ENCODE measurements at places on chromosomes 5 and 9.

DNA sequence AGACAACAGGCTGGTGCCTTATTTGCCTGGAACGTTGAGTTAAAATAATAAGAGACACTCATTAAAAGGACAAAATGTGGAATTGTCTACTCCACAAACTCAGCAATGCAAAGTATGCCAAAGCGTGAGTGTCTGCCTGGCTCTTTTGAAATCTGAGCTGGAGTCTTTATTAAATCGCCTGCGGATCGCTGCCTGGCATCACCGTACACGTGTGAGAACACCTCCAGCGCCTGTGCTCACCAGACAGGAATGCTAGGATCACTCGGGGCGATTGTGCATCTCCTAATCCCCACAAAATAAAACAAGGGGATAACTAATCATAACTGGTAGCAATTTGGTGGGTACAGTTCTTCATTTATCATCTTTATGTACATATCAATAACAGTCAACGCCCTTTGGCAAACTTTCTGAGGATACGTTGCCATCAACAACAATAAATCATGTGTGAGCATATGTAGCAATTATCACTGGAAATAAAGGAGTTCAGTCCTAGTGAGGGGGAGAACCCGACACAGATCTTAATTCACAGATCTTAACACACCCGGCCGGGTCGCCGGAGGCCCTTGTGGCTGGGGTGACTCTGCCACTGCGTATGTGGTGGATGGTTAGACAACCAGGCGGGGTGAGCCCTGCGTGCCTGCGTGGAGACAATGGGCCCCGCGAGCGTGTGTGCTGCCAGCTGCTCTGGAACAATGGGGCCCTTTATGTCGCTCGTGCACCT is 284.9 kb upstream of the IRX1 start:
- no peak for DNase-seq

- no peak for DNase-seq
These were observed 435.5 kb downstream of the CAAP1 start for GRCh38 chr9:26457151-26457550.

DNA sequence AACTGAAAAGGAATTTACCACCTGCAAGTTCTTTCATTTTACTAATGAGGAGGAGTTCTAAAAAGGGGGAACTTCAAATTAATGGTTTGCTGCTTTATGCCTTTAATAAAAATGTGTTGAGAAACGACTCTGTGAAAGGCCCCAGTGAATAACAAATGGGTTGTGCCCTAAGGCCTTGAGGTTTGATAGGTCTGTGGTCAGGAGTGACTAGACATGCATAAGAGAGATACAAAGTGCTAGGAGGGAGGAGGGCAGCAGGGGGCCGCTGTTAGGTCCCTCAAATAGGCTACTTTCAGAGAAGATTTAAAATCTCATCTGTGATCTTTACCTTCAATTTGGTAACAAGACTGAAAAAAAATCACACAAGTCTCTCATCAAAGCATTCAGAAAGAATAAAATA is 58.3 kb downstream of the FAM81B start:
- DNase-seq, result no peak

DNA sequence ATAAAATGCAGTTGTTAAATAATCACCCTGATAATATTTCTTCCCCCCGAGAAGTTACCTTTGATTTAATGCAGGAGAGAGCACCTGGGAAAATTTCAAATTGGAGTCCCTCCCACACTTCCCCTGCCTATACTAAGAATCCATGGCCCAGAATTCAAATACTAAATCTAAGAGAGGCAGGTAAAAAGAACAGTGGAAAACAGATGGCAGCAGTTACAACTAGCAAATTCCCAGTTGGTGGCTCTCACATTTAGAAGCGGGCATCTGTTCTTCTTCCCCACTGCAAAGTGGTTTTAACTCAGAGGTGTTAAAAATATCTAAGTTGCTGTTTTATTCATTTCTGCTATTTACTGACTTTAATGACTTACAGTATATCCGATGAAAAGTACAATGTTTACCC is 210.4 kb upstream of the ELAVL2 start:
- DNase-seq, result no peak

- DNase-seq, result no peak
These were observed 610.3 kb upstream of the KLF4 start for GRCh38 chr9:108099854-108100253.

GRCh38 chr5:81965524-81965923 is 6.3 kb upstream of the ATG10 start:
- no peak for DNase-seq

DNA sequence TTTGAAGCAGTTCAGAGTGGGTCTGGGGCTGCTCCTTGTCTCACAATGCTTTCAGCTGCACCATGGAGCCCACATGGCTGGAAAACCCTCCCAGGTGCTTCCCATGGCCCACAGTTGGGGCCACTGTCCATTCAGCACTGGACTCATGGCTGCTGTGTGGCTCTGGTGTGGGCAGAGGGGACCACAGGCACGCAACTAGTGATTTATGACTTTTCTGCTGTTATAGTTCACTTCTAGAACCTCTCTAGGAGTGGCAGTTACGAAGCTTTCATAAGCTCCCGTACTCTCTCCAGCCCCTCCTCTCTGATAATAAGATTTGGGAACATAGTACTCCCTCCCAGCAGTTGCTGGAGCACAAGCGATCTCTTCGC is 29.0 kb downstream of the GLRA1 start:
- DNase-seq, result no peak

- no peak for DNase-seq
These were observed 45.6 kb upstream of the TRIM32 start for GRCh38 chr9:116641292-116642059.

- DNase-seq, result no peak
These were observed 12.2 kb upstream of the GPR151 start for GRCh38 chr5:146528236-146528635.

DNA sequence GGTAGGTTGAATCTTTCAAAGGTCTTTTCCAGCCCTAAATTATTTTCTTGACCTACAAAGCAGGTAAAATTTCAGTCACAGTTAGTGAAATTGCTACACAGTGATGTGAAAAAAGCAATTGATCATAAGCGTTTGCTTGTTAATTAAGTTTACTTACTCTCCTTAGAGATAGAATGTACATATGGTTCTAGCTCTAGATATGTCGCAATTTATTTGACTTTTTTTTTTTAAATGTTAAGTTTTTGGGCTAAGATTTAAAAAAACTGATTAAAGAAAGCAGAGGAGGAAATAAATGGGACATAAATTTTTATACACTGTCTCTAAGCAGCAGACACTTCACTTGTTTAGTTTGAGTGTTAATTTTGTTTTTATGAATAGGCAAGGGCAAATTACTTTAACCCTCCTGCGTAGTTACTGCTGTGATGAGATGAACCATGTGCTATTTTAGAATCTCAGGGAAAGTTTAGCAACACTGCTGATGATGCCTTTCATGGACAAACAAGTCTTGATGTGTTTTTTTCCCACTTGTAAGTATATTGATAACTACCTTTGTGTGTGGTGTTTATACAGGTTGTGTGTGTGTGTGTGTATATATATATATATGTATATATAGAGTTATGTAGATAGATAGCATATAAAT is 38.3 kb upstream of the FAM120AOS start:
- no peak for DNase-seq

GRCh38 chr9:17813798-17814197 is 234.9 kb downstream of the SH3GL2 start:
- no peak for DNase-seq

GRCh38 chr5:39080597-39081204 is 6.5 kb upstream of the RICTOR start:
- DNase-seq, result peak; percentile 61

- no peak for DNase-seq
These were observed 6.8 kb upstream of the ENTPD8 start for GRCh38 chr9:137447722-137448601.

DNA sequence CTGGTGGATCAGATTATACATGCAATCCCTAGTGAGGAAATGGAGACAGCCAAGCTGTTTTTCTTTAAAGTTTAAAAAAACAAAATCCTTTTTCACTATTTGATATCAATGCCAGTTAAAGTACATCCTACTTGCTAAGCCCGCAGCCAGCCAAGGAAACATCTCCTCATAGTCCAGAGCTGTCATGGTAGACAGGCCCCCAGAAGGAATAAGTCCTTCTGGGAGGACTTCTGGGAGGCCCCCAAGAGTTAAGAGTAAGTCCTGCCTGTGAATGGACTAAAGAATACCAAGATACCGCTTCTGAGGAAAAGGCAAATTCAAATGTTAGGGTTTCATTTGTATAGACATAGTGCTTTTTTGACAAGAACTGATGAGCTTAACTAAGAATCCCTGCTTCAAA is 38.3 kb downstream of the MOCS2 start:
- no peak for DNase-seq

DNA sequence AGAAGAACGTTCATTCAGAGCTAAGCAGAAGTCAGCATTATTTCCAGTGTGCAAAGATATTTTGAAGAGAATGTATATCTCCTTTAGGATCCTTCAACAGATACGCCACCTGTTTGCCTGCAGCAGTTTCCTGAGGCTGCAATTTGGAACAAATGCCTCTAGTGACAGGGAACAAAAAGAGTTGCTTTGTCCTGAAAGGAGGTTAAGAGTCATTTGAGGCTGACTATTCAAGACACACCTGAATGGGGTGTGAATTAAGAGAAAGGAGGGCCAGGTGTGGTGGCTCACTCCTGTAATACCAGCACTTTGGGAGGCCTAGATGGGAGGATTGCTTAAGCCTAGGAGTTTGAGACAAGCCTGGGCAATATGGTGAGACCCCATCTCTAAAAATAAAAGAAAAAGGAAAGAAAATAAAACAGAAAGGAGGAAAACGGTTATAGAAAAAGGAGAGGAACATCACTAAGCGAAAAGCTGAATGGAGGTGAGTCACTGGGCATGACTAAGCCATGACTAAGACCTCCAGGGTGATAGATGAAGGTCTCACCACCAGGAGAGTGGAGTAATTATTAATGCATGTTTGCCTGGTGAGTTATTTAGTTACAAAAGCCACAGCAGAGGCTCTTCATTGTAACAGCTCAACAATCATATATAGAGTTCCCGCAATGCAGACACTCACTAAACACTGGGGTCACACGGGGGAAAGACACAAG is 255.2 kb upstream of the TNC start:
- no peak for DNase-seq

GRCh38 chr5:141913560-141914198 is 10.0 kb upstream of the DELE1 start:
- no peak for DNase-seq

- no peak for DNase-seq
These were observed 507 bp upstream of the GPSM1 start for GRCh38 chr9:136326761-136327303.

- no peak for DNase-seq
These were observed 97.1 kb upstream of the IFNE start for GRCh38 chr9:21579247-21579671.

- no peak for DNase-seq
These were observed 98.7 kb downstream of the MED10 start for GRCh38 chr5:6279607-6280006.

DNA sequence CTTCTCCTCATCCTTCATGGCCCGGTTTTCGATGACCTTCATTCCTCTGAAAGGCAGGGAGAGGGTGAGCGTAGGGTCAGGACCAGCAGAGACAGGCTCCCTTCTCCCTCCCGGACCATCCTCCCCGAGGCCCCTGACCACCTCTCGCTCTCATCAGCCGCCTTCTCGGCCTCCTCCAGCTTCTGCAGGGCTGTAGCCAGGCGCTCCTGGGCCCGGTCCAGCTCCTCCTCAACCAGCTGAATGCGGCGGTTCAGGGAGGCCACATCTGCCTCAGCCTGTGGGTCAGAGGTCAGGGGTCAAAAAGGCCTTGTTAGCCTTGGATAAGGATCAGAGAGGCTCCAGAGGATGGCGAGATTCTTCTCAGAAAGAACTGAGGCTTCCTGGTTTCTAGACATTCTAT is 4.2 kb downstream of the TPM2 start:
- no peak for DNase-seq

Measured in HL-60 (cell line).